GM03348 (cell line): ENCODE measurements at places on chromosomes 16 and 17.

GRCh38 chr16:29736112-29736511 lies 9.7 kb downstream of the C16orf54 start:
- DNase-seq, result no peak

GRCh38 chr17:17356149-17356930 lies 53.2 kb downstream of the NT5M start:
- peak; percentile 93 for DNase-seq

GRCh38 chr16:86031141-86031678 lies 132.2 kb downstream of the IRF8 start:
- DNase-seq, result no peak

GRCh38 chr17:4482338-4483011 lies 16.2 kb upstream of the SPNS2 start:
- DNase-seq, result no peak

DNA sequence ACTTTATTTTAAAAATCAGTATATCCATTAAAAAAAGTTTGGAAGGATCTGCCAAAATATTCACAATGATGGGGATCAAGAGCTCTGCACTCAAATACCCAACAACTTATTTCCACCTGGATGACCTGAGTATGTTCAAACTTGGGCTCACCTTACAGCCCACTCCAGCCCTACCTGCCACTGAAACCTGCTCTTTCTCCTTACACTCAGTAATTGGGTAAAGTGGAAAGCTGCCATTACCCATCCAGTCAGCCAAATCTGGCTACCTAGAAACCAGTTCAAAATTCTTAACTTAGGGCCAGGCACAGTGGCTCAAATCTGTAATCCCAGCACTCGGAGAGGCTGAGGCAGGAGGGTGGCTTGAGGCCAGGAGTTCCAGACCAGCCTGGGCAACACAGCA lies 9.6 kb downstream of the VPS53 start:
- DNase-seq, result no peak

DNA sequence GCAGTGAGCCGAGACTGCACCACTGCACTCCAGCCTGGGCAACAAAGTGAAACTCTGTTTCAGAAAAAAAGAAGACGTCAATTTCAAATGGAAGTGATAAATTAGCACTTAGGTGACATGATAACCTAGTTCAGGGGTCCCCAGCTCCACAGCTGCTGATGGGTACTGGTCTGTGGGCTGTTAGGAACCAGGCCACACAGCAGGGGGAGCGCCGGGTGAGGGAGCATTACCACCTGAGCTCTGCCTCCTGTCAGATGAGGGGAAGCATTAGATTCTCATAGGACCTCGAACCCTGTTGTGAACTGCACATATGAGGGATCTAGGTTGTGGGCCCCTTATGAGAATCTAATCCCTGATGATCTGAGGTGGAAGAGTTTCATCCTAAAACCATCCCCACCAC lies 253.0 kb downstream of the FOXL1 start:
- no peak for DNase-seq

GRCh38 chr17:46163929-46164594 lies 29.2 kb downstream of the KANSL1 start:
- DNase-seq, result no peak

- no peak for DNase-seq
Measured at GRCh38 chr16:79173919-79174318, 426.6 kb downstream of the MAF start.

- DNase-seq, result no peak
Measured at GRCh38 chr17:6592173-6592572, 35.8 kb upstream of the PITPNM3 start.

GRCh38 chr17:50206604-50207293 lies 5.3 kb upstream of the COL1A1 start:
- DNase-seq, result peak; percentile 77

- peak; percentile 6 for DNase-seq
Measured at GRCh38 chr16:70662991-70663523, 16.7 kb downstream of the IL34 start.

- no peak for DNase-seq
Measured at GRCh38 chr17:81630274-81630673, 6.6 kb downstream of the NPLOC4 start.

DNA sequence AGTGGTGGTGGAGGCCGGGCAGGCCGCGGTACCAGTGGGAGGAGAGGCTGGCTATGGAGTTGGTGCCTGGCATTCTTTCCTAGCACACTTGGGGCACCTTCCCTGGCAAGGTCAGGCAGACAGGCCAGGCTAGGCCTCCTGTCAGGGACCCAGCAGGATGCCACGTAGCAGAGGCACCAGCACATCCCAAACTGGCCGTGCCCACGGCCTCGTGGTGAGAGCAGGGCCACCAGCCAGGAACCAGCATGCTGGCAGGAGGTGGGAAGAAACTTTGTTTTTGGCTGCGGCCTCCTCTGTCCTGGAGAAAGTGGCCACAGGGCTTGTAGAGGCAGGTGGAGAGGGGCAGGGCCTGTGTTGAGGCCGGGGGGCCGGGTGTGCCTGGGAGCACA lies 57.6 kb upstream of the CBFA2T3 start:
- DNase-seq, result no peak

DNA sequence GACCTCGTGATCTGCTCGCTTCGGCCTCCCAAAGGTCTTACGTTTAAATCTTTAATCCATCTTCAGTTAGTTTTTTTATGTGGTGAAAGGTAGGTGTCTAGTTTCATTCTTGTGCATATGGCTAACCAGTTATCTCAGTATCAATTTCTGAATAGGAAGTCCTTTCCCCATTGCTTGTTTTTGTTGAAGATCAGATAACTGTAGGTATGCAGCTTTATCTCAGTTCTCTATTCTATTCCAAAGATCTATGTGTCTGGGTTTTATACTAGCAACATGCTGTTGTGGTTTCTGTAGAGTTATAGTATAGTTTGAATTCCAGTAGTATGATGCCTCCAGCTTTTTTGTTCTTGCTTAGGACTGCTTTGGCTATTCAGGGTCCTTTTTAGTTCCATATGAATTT lies 65.2 kb downstream of the TNFRSF13B start:
- DNase-seq, result no peak

DNA sequence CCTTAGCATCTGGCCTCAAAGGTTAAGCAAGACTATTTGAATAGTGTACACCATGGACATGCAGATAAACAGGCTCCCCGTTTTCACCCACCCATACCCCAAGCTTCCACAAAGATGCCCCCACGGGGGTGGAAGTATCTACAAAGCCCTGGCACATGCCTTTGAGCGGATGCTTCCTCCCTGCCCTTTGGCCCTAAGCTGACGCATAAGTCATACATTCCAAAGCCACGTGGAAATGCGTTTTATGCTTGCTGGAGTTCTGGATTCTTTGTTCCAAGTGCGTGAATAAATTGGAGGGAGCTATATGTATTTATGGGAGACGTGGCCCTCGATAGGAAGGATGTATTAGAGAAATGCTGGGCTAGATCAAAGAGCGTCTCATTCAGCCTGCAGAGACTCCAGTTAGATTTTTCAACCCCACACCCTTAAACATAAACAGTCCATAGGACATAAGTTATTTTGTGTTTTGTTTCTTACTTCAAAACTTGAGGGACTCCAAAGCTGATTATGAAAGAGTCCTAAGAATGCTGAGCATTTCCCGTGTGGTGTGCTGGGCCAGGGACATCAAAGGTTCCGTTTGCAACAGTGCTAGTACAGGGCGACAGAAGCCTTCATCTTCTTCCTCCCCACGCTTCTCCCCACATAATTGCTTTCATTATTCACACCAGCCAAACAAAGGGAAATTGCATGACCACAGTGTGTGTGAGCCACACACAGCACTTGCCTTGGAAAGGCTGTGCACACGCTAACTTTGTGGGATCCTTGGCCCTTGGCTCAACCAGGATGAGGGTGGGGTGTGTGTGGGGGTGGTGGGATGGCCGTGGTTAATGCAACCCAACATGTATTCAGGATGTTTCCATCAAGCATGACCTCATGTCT lies 73.6 kb downstream of the WIPI1 start:
- peak; percentile 73 for DNase-seq

GRCh38 chr16:30383521-30383920 lies 1.2 kb upstream of the SEPTIN1 start:
- no peak for DNase-seq

DNA sequence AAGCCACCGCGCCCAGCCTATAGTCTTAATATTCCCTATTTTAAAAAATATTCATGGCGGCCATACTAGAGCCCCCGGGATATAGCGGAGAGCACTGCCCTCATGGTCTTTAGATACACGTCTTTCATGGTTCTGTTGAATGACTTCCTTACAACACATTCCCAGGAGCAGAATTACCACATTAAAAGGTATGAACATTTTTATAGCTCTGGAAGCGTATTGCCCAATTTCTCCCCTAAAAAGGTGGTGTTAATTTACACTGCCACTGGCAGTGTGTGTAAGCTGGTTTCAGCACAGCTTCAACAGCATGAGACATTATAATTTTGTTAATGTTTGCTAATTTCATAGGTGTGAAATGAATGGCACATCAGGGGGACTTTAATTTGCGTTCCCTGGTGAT lies 19.0 kb downstream of the C17orf100 start:
- no peak for DNase-seq

- no peak for DNase-seq
Measured at GRCh38 chr17:5110816-5111215, 862 bp downstream of the ZNF232 start.

DNA sequence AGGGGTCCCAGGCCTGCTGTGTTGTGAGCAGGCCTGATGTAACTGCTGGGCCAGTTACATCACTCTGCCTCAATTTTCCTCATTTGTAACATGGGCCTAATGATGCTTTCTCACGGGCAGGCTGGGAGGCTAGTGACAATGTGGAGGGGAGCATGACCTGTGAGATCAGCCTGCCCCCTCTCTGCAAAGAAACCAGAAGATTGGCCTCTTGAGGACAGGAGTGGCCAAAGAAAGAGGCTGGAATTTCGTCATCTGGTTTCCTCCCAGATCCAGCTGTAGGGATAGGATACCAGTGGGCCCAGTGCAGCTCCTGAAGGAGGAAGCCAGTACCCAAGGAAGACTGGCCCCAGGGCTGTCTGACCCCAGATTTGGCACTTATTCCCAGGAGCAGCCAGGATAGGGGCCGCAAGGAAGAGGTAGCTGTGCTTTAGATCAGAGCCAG lies 615 bp upstream of the SREBF1 start:
- DNase-seq, result peak; percentile 84

DNA sequence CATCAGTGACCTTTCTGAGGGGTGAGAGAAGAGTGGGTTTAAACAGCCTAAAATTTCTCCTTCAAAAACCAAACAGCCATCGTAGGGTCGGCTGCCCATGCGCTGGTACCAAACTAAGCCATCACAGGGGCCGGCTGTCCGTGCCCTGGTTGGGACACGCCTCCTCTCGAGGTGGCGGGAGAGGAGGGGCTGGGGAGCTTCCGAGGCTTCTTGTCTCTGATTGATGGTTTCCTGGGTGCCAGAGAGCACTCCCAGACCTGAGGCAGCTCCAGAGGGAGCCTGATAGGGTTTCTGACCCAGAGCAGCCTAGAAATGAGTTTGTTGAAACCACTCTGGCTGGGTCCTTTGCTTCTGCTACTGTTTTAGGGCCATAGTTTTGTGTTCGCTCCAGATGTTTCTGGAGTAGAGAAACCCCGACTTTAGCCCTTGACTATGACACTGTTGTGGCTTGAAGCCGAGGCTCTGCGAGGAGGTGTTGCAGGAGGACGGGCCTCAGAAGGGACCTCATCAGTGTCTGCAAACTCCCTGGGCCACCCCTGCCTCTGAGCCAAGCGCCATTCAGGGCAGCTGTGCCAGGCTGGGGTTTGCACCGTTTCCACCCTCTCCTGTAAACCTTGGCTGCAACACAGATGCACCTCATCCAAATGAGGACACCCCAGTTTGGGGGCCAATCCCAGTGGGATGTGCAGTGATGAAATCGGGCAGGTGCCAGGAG lies 6.2 kb downstream of the ZNF276 start:
- DNase-seq, result no peak

- no peak for DNase-seq
Measured at GRCh38 chr17:69485901-69486643, 71.6 kb downstream of the MAP2K6 start.

DNA sequence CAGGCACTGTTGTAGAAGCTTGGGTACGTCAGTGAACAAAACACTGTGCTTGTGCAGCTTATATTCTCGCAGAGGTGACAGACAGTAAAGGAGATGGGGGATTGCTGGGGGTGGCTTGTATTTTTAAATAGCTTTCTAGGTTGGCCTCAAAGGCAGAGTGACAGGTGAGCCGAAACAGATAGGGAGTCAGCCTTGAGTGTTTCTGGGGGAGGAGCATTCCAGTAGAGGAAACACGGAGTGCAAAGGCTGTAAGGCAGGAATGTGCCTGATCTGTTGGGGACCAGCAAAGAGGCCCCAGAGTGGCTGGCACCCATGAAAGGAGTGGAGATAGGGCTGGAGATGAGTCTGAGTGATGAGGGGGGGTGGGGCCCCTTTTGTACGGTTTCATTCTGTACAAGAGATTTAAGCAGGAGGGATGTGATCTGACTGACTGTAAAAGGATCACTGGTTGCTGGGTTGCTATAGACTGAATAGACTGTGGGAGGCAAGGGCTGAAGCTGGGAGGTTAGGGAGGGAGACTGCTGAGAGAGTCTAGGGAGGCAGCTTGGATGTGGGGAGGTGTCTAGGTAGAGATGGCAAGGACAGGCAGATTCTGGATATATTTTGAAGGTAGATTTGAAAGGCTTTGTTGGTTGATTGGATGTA lies 15.2 kb downstream of the NUP93 start:
- no peak for DNase-seq

GRCh38 chr16:4733211-4733742 lies 794 bp downstream of the ANKS3 start:
- DNase-seq, result no peak
